Memory B cell (primary cell): ENCODE measurements at places on chromosomes 16 and 17.

GRCh38 chr17:66579556-66579955 lies 255.4 kb upstream of the CACNG5 start:
- no peaks in the 10 kb centered on the region for H3K4me1 ChIP-seq
- H3K4me3 ChIP-seq: no peak overlapping the region
- no peaks in the 10 kb centered on the region for H3K36me3 ChIP-seq
- no peak overlapping the region for H3K27ac ChIP-seq

- DNase-seq: no peak
- no peak overlapping the region for H3K27ac ChIP-seq
- H3K4me1 ChIP-seq: no peaks in the 10 kb centered on the region
- peaks cover 2% of the 10 kb centered on the region for H3K27me3 ChIP-seq
- H3K4me3 ChIP-seq: no peak overlapping the region
These were observed 282.6 kb downstream of the IRF8 start for GRCh38 chr16:86181526-86181925.

DNA sequence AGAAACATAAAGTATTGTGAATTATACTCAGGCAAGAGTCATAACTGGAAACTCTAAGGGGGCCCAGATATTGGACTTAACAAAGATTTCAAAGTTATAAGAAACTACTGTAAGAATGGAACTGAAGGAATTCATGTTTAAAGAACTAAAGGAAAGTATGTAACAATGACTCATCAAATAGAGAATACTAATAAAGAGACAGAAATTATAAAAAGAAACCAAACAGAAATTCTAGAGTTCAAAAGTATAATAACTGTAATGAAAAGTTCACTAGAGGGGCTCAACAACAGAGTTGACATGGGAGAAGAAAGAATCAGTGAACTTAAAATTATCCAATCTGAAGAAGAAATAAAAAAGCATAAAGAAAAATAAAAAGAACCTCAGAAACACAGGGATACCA lies 55.4 kb downstream of the ADCY9 start:
- DNase-seq: no peak
- peaks cover 2% of the 10 kb centered on the region for H3K36me3 ChIP-seq
- H3K27me3 ChIP-seq: peaks cover 1% of the 10 kb centered on the region
- no peak overlapping the region for H3K4me3 ChIP-seq
- H3K4me1 ChIP-seq: peaks cover 3% of the 10 kb centered on the region

DNA sequence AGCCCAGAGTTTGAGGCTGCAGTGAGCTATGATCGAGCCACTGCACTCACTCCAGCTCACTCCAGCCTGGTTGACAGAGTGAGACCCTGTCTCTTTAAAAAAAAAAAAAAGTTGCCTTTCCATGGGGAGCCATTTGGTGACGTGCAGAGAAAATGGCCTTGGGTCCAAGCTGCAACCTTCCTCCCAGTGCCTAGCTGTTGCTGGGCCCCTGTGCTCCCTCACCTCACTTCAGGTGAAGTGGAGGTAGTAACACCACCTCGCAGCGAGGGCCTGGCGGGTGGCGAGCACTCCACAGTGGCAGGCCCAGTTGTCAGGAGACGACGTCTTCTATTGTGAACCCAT lies 17.4 kb downstream of the SYT17 start:
- no peaks in the 10 kb centered on the region for H3K4me1 ChIP-seq
- peaks cover under 1% of the 10 kb centered on the region for H3K27me3 ChIP-seq
- H3K27ac ChIP-seq: no peak overlapping the region

DNA sequence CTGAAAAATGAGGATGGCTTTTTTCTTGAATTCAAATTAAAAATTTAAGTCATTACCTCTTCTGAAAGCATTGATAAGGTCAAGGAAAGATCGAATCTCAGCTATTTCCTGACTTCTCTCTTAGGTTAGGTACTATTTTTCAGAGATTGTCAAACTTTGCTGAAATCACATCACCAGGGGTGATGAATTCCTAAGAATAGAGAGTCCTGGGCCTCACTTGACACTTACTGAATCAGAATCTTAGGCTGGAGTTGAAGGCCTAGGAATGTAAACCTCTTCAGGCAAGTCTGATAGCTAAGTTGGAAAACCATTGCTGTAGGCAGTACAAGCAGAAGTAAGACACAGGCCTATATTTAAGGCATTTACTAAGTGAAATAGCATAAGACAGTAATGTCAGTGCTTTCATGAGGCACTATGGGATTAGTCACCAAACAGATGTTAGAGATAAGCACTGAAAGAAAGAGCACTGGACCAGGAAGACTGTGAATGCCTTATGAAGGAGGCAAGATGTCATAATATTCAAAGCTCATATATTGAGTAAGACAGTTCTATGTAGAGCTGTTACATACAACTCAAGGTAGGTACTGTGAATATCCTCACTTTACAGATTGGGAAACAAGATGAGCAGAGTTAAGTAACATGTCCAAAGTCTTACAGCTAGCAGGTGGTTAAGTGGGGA lies 21.5 kb downstream of the DCAF7 start:
- DNase-seq: no peak
- H3K36me3 ChIP-seq: peaks cover 9% of the 10 kb centered on the region
- no peak overlapping the region for H3K4me3 ChIP-seq
- no peaks in the 10 kb centered on the region for H3K27me3 ChIP-seq

DNA sequence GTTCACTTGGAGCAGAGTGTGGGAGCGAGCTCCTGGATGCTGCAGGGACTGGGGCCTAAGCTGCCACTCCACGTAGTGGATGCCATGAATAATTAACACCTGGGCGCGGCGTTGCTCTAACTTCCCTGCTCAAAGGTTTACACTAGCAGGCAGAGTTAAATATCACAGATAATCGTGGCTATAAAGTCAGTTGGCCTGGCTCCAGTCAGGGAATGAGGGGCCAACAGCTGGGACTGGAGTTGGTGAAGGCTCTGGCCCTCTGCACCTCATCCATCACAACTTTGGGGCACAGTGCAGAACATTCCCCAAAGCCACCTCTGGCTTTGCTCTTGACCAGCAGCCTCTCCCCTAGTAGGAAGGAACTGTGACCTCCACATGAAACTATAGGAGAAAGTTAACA lies 10.9 kb downstream of the HOXB4 start:
- H3K27ac ChIP-seq: no peak overlapping the region
- peaks cover 3% of the 10 kb centered on the region for H3K4me1 ChIP-seq
- no peak for DNase-seq

DNA sequence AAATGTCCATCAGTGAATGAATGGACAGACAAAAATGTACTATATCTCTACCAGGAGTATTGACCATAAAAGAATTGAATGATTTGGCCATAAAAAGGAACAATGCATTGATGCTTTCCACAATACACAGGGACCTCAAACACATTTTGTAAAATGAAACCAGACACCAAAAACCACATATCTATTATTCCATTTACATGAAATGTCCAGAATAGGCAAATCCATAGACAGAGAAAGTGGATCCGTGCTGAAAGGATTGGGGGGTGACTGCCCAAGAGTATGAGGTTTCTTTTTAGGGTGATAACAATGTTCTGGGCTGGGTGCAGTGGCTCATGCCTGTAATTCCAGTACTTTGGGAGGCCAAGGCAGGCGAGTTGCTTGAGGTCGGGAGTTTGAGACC lies 6.9 kb upstream of the LITAF start:
- DNase-seq: no peak
- H3K4me3 ChIP-seq: no peak overlapping the region
- H3K27me3 ChIP-seq: no peaks in the 10 kb centered on the region
- H3K27ac ChIP-seq: no peak overlapping the region
